ENCODE measurements at places on chromosomes 13 and 19. TPM values are rescaled to one million over a fixed set of nuclear protein-coding genes. Genes with fewer than 3 reads are reported as not detected.

DNA sequence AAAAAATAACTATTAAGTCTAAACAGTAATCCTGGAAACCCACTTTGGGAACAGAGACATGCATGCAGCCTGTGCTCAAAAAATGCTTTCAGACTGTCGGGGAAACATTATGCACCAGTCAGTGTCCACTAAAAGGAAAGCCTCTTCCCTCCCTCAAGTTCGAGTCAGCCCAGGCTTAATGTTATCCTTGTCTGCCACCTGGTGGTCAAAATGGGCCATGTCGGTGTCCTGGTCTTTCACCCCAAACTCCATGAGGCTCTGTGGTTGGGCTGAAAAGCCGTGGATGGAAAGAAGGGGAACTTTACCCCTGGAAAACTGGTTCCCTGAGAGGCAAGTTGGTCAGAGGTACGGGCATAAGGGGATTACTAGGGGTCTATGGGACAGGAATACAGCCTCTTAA lies 88.4 kb upstream of the ZNF492 start:
- DNase-seq, result peak; percentile 52

DNA sequence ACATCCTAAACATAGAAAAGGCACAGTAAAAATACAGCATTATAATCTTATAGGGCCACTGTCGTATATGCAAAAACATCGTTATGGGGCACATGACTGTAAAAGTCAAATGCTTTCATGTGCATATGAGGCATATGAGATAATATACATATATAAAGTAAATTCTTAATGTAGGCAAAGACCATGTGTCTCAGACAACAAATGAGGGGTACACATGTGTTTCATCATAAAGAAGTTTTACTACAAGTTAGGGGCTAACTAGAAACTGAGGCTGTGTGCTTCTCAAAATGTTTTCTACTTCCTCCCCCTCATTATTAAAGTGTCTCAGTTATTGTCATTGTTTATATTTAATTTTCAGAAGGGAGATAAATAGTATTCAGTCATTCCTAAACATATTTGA lies 309.6 kb downstream of the SHISA2 start:
- no peak for DNase-seq

DNA sequence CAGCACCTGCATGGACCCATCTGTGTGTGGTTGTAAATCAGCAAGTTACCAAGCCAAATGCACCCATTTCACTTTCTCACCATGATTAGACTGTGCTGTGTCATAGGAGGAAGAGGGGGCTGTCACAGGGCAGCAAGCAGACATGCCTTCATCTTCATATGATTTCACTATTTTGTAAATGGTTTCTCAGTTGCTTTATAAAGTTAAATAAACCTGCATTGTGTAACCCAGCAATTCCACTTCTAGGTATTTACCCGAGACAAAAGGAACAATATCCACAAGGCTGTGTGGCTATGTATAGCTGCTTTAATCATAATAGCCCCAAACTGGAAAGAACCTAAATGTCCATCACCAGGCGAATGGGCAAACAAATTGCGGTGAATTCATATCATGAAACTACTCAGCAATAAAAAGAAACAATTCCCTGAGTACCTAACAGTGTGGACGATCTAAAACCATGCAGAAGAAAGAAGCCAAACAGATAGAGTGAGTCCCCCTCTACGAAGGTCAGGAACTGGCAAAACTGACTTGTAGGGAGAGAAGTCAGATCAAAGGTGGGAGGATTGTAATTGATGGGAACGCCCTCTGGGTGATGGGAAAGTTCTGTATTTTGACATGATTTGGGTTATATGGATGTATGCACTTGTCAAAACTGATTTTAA lies 185.4 kb downstream of the COL4A1 start:
- DNase-seq, result no peak

DNA sequence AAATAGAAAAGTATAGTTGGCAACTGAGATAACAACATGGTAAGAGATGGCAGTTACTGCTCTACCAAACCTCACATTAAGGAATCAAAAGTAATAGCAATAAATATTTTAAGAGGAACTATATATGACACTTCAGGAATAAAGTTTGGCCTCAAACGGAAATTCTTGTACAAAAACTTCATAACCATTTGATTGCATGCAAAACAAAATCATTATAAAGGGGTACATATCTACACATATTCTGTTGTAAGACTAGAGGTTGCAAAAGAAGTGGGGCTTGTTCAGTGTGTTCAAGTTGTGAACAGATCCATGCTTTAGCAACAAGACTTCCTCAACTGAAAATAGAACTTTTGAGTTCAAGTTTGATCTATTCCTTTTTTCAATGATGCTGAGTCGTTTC lies 133.5 kb upstream of the MIR17HG start:
- DNase-seq, result no peak

DNA sequence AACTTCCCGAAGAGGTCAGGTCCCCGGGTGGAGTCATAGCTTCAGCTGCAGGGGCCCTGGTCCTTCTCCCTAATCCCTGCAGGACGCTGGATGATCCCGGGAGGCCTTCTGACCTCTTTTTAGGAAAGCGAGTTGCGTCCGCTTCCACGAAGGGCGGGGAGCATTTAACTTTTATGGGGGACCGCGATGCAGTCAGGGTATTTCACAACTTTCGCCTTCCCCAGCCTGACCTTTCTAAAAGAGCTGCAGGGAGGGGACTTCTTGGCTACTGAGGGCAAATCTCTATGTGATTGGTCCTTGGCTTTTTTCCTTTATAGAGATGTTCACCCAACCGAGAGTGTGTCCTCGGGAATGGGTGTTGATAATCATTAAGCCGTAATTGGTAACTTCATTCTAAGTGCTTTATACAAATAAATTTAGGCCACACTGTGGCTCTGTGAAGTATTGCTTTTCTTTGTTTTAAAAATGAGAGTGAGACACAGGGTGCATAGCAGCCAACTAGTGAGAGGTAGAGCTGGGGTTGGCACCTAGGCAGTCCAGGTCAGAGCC lies 778 bp downstream of the ZNF230 start:
- DNase-seq, result peak; percentile 19

GRCh38 chr13:53144826-53145225 lies 116.2 kb downstream of the OLFM4 start:
- no peak for DNase-seq

- DNase-seq, result no peak
Measured at GRCh38 chr19:49854378-49855263, 3.7 kb downstream of the PTOV1 start.

- no peak for DNase-seq
Measured at GRCh38 chr13:41145136-41145908, 12.7 kb upstream of the KBTBD6 start.

DNA sequence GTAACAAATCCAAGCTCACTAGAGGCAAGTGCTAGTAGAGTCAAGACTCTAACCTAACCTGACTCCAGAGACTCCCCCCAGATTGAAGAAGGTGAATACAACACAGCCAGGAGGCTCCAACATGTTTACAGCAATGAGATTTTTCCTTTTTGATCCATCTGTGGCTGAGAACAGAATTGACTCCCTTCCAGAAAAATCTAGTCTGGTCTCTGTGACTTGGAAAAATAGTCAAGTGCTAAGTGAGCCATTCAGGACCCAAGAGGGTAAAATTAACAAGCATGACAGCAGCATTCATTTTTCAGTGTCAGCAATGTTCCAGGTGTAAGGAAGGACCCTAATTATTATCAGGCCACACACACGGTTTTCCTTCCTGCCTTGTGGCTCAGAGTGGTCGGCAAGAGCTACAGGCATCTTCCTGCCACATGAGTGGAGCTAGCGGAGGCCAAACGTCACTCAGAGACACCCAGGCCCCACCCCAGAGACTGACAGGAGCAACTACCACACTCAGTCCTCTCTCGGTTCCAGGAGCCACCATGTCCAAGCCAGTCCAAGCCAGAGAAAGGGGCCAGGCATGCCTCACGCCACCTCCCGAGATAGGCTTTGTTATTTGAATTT lies 395.1 kb downstream of the FOXO1 start:
- no peak for DNase-seq

- DNase-seq, result no peak
Measured at GRCh38 chr13:20401531-20401930, 124.1 kb downstream of the CRYL1 start.

- DNase-seq, result no peak
Measured at GRCh38 chr13:111383591-111384440, 63.4 kb downstream of the TEX29 start.

DNA sequence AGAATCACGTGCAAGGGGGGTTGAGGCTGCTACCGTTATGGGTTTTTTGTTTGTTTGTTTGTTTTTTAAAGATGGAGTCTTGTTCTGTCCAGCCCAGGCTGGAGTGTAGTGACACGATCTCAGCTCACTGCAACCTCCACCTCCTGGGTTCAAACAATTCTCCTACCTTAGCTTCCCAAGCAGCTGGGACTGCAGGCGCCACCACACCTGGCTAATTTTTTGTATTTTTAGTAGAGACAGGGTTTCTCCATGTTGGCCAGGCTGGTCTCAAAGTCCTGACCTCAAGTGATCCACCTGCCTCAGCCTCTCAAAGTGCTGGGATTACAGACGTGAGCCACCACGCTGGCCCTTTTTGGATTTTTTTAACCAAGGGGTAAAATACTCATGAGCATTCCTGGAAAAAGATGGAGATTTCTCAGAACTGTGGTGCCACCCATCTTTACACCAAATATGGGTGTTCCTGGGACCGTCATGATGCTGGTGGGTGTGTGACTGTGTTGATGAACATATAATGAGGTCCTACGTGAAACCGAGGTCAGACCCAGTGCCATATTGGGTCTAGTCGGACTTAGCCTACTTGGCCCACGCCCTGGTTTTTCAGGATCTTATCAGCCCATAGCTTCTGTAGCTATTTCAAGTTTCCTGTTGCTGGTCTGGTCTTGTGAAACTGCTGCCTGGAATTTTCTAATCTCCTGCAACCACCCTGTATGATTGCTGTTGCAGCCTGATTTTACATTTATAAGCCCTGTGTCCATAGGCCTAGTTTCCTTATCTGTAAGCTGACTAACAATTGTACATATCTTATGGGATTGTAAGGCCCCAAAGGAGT lies 6.2 kb downstream of the PPP1R15A start:
- no peak for DNase-seq

The FGF21 gene
- not detected for polyA plus RNA-seq

The MUC16 gene
- polyA plus RNA-seq, result 0.04 TPM

The FFAR2 gene
- 0.28 TPM for polyA plus RNA-seq

The PTH2 gene
- polyA plus RNA-seq, result not detected

The ZNF628 gene
- 5.2 TPM for polyA plus RNA-seq

The CEACAM3 gene
- 0.23 TPM for polyA plus RNA-seq

The TMEM221 gene
- polyA plus RNA-seq, result 2.5 TPM

The SERP2 gene
- 9.6 TPM for polyA plus RNA-seq

The S1PR2 gene
- polyA plus RNA-seq, result 12.1 TPM

The SLC10A2 gene
- 1.2 TPM for polyA plus RNA-seq

The IQCN gene
- 6.5 TPM for polyA plus RNA-seq

The NLRP9 gene
- 0.05 TPM for polyA plus RNA-seq

All from renal pelvis (tissue), 12 donors.